ENCODE measurements at places on chromosomes 12 and 14. TPM values are rescaled to one million over a fixed set of nuclear protein-coding genes. Genes with fewer than 3 reads are reported as not detected.

Gene MANSC4
- total RNA-seq = not detected

Gene SCNN1A
- total RNA-seq = 9.6 TPM

Gene FAM234B
- total RNA-seq = 3.4 TPM

Gene SERPINA10
- not detected for total RNA-seq

Gene SRRM4
- not detected for total RNA-seq
